Effector memory CD4-positive, alpha-beta T cell (primary cell): ENCODE measurements at places on chromosomes 6 and 20.

DNA sequence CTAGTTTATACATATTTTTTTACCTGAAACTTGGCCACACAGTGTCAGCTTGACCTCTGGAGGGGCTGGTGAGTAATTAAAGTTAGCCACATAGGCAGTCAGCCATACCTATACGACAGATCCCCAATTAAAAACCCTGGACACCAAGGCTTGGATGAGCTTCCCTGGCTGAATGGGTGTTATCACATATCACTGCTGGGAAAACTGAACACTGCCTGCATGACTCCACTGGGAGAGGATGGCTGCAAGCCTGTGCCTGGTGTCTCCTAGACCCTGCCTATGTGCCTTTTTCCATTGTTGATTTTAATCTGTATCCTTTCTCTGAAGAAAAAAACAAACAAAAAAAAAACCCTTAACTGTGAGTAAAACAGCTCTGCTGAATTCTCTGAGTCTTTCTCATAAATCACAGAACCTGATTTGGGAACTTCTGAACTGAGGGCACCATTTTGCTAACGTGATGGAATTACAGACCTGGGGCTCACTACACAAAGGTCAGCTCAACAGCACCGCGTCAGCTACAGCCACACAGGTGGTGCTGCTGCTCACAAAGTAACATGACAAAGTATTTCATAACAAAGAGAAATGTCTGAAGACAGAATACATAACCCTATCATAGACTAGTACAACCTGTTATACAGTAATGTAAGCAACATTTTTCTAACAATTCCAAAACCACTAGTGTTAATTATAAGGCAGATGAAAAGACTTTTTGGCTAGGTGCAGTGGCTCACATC is 97.0 kb downstream of the SLC23A2 start:
- DNase-seq = no peak

- no peak for DNase-seq
These were observed 861 bp downstream of the PPP1R14C start for GRCh38 chr6:150143516-150144293.

GRCh38 chr6:28696682-28697081 is 171.0 kb downstream of the GPX5 start:
- DNase-seq = no peak

GRCh38 chr6:16336056-16336818 is 97.8 kb downstream of the GMPR start:
- DNase-seq = no peak

DNA sequence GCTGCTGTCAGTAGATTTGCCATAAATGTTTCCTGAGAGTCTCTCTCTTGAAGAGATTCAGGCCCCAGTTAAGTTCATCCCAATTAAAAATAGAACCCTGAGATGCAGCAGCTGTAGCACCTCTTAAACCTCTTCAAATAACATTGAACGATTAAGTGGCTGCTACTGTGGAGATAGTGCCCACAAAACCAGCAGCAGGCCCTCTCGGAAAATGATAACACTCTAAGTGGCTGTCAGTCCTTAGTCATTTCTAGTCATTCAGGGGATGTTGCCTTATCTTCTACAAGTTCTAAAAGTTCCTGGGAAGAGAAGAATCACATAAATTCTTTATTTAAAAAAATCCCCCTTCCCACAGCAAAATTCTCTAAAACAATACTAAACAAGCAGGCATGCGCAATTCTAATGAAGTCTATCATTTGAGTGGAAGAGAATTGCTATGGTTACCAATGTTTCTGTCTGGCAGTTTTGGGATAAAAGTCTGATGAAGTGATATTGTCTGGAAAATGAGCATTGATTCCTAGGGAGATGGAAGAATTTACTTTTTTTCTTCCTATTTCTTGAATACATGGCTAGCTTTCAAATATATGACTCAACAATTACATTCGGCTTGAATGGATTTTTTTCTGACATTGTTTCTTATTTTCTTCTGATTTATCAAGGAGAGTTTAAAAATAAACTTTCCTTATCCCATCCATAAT is 131.9 kb downstream of the TRMT11 start:
- no peak for DNase-seq

- no peak for DNase-seq
These were observed 301 bp downstream of the PPP1R3D start for GRCh38 chr20:59939879-59940128.

GRCh38 chr20:38346247-38346651 is at the start of gene LBP:
Gene LBP (plus strand): TSS chr20:38346482. CDS start chr20:38346517, 35 bp downstream.
- DNase-seq = no peak

DNA sequence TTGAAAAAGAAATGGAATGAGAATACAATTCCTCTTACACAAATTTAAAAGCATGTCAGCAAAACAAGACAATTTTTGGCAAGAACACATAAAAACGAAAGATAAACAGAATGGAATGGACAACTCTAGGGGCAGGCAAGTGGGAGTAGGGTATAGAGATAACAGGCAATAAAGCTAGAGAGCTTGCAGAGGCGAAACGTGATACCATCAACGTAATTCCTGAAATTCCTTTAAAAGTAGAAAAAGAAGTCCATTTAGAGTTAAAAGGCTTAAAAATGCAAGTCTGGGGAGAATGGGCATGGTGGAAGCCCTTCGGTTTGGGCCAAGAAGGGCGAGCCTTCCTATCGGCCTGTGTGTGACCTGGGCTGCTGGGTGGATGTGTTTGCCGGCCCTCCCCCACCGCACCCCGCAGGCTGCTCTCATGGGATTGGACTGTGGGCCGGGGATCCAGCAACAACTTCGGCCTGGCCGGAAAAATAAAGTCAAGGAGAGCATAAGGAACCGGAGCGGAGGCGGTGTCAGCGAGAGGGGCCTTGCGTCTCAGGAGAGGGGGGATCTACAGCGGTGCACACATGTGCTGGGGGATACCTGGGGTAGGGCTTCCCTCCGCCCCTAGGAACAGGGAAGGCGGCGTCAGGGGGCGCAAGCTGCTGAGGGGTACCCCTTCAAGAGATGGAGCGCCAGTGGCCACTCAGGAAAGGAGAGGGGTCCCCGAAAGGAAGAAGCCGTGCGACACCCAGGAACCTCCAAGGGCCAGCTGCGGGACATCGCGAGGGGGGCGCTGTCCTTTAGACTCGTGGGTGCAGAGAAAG is 4.1 kb downstream of the TMEM239 start:
- DNase-seq = no peak

DNA sequence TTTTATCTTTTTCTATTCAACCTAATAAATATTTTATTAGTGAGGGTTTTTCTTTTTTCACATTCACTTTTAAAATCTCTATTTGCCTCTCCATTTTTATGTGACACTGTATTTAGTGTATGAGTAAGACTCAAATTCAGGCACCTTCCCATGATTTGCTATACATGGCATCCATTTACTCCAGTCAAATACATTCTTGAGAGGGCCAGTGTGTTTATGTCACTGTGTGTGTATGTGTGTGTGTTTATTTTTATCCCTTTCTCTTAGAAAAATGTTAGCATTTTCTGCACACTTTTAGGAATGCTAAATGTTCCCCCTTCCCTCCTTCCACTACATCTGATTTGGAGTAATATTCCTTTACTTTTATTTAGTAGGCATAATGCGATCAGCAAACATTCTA is 290.0 kb downstream of the PACRG start:
- DNase-seq = no peak

- no peak for DNase-seq
These were observed 164.3 kb upstream of the OGFRL1 start for GRCh38 chr6:71124340-71124739.

DNA sequence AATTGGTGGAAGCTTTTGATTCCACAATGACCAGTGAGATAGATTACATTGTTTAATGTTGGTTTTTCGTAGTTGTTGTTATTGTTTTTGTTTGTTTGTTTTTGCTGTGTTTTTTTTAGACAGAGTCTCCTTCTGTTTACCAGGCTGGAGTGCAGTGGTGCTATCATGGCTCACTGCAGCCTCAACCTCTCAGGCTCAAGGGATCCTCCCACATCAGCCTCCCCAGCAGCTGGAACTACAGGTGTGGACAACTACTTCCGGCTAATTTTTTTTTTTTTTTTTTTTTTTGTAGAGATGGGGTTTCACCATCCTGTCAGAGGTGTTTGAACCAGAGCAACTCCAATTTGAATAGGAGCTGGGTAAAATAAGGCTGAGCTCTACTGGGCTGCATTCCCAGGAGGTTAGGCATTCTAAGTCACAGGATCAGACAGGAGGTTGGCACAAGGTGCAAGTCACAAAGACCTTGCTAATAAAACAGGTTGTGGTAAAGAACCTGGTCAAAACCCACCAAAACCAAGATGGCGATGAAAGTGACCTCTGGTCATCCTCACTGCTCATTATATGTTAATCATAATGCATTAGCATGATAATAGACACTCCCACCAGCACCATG is 10.9 kb upstream of the AKAP12 start:
- no peak for DNase-seq

DNA sequence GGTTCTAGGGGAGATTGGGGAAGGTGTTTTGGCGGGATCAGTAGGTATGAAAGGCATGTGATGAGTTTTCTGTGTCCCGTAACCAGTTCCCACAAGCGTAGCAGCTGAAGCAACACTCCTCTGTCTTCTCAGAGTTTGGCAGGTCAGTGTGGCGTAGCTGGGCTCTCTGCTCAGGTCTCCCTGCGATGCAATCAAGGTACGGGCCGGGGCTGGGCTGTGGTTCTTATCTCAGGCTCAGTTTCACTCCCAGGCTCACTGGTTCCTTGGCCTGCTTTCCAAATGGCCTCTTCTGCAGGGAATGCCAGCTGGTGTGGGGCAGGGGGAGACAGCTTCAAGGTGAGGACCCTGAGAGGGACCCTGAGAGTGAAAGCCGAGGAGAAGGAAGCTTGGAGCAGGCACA is 280.7 kb downstream of the CDH4 start:
- no peak for DNase-seq

GRCh38 chr6:36677059-36677749 is 1.3 kb upstream of the CDKN1A start:
- no peak for DNase-seq
